ENCODE measurements at places on chromosomes 1 and 21.

DNA sequence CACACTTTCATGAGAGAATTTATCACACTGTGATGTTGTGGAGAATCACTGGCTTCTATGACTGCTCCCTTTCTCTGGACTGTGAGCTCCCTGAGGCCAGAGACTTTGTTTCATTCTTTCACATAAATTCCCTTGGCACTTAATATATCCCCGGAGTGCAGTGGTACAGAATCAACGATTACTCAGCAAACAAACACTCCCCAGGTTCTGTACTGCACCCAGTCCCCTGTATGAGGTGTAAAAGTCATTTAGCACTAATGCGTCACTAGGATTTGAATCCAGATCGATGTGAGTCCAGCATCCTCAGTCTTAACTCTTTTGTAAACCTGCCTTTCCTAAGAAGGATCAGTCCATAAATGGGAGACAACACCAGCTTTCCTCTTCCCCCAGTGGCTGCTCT lies 6.8 kb upstream of the UTP25 start:
- no peak for DNase-seq

DNA sequence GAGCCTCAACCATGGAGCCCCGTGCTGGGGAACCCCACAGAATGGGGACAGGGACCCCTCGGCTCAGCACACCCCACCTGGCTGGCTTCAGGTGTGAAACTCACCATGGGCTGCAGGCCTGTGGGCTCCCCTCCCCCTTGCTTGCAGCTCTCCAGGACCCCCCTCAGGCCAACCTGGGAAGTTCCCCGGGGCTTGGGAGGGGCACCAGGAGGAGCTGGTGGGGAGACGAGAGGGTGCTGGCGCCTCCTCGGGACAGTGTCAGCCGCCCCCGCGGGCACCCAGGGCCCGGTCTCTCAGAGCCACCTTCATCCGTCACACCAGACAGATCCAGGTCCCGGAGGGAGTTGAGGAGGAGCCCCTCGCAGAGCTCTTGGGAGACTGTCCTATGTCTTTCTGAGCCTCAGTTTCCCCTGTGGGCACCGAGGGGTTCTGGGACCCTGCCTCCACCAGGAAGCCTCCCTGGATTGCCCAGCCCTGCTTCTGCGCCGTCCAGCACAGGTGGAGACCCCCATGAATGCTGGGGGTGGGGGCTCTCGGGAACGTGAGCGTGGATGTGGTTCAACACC lies 657 bp upstream of the TNFRSF18 start:
- DNase-seq, result no peak

GRCh38 chr1:86852782-86853408 lies 61.0 kb downstream of the SELENOF start:
- DNase-seq, result no peak

DNA sequence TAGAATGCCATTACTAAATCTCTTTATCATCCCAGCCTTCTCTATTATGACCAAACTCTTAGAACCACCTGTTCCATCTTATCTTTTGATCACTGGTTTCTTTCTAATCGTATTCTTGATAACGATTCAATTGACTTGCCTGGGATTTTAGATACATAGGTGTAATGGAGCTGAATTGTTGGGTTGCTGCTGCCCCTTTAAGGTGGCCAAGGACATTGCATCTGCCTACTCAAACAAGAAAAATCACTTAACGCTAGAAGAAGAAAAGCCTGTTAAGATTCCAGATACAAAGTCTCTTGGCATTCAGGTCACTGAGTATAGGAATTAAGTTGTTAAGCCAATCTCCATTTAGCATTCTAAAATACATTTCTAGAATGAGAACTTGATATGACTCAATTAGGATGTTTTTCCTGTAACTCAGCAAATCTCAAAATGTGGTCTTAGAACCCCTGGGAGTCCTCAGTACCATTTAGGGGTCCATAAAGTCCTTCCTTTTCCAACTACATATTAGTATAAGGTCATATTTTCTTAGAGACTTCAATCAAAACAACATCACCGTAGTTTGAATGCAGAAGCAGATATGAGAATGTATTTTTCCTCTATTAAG lies 12.4 kb downstream of the NEXN start:
- DNase-seq, result no peak

- no peak for DNase-seq
These were observed 686 bp downstream of the KMO start for GRCh38 chr1:241532864-241533263.

DNA sequence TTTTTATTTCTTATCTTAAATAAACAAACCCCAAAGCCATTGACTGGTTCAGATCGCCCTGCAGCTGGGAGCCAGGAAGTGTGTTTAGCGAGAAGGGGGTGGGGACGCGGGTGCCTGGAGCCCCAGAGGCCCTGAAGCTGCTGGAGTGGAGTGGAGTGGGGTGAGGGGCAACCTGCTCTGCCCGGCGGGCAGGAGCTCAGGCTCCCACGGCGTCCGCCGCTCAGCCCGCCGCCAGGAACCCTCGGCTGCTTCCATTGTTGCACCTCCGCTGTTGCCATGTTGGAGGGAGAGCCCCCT lies 673 bp downstream of the PIK3C2B start:
- DNase-seq, result no peak
